ENCODE measurements at places on chromosomes 2 and 18.
A peak's percentile ranks its signal among the peaks of the same experiment; 100 is the strongest.

GRCh38 chr2:130337735-130338325 is 4.9 kb upstream of the IMP4 start:
- peak; percentile 89 for DNase-seq

- no peak for DNase-seq
These were observed 4.7 kb upstream of the IL37 start for GRCh38 chr2:112906276-112906675.

DNA sequence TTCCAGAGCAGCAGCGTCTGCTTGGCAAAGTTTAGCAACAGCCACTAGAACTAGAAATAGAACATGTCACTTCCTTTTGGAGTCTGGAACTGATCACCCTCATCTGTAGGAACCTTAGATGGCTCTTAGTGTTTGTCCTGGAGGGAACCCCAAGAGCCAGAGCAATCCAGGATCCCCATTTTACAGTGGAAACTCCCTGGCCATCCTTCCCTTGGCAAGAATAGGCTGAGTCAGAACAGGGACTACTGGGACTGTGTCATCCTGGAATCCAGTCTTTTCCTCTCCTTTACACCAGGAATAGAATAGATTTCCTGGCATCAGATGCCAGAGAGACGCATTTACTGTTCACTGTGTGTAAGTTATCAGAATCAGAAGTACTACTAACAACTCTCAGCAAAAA is 33.2 kb upstream of the GRHL1 start:
- DNase-seq, result peak; percentile 15

GRCh38 chr2:111673526-111673925 is 210.5 kb downstream of the ANAPC1 start:
- DNase-seq, result no peak

GRCh38 chr2:25375371-25375988 is 33.8 kb upstream of the DNMT3A start:
- DNase-seq, result no peak

DNA sequence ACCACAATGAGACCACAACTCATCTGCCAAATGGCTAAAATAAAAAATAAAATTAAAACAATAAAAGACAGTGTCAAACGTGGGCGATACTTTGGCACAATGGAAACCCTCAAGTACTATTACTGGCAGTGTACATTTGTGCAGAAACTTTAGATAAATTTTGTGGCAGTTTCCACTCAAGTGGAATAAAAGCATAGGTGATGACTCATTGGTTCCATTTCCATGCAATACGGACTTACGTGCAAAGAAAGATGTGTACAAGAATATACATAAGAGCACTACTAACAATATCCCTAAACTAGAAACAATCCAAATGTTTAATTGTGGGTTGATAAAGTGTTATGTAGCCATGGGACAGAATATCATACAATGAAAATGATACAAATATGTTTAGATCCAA is 259.0 kb upstream of the HNMT start:
- DNase-seq, result peak; percentile 38

- DNase-seq, result no peak
These were observed 1178.7 kb downstream of the SUCLG1 start for GRCh38 chr2:83280391-83280790.

- DNase-seq, result no peak
These were observed 203.2 kb downstream of the ALK start for GRCh38 chr2:29718076-29718686.

GRCh38 chr2:95091885-95092555 is 29.6 kb downstream of the MRPS5 start:
- DNase-seq, result no peak

- DNase-seq, result peak; percentile 69
These were observed 134.0 kb upstream of the LYPD1 start for GRCh38 chr2:132804051-132804450.

- DNase-seq, result no peak
These were observed 86.1 kb upstream of the BCL2L11 start for GRCh38 chr2:111034606-111035005.

- peak; percentile 26 for DNase-seq
These were observed 11.9 kb upstream of the ARHGAP25 start for GRCh38 chr2:68722712-68723111.

GRCh38 chr2:45301307-45302277 is 292.3 kb upstream of the SIX2 start:
- DNase-seq, result no peak

DNA sequence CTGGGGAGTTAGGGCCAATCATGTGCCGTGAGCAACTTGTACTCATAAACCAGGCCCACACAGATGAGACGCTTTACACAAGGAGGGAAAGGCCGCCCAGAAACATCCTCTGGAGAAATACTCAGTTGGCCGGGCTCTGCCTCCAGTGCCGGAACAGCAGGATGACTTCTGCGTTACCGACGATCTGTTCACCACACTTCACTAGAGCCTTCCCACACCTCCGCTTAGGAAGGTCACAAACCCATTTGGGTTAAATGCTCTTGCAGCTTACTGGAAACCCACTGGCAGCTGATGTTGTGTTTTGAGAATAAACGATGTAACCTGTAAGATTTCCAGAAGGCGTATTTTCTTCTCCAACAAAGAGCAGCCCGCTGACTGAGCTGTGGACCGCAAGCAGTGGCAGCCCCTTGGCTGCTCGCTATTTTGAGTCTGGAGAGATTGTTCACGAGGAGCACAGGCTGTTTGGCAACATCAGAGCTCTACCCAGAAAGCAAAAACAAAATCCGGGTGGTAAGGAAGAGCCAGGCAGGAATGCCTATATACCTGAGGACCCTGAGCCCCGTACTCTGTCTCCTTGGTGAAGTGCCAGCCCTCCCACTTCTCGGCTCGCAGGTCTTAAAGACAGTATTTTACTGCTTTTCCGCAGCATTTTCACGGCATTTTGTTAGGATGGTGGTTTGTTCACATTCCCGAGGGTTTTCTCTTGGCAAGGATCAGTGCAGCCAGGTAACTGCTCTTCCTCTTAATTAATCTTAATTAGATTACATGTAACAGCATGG is 44.0 kb downstream of the COLEC12 start:
- peak; percentile 48 for DNase-seq

GRCh38 chr2:132671151-132671835 is 1.3 kb upstream of the LYPD1 start:
- peak; percentile 93 for DNase-seq

DNA sequence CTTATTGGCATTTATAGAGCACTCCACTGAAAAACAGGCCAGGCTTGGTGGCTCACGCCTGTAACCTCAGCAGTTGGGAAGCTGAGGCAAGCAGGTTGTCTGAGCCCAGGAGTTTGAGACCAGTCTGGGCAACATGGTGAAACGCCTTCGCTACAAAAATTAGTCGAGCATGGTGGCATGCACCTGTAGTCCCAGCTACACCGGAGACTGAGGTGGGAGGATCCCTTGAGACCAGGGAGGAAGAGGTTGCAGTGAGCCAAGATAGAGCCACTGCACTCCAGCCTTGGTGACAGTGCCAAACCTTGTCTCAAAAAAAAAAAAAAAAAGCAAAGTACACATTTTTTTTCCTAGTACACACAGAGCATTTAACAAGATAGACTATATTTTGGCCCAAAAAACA is 96.1 kb downstream of the TGIF1 start:
- DNase-seq, result no peak

DNA sequence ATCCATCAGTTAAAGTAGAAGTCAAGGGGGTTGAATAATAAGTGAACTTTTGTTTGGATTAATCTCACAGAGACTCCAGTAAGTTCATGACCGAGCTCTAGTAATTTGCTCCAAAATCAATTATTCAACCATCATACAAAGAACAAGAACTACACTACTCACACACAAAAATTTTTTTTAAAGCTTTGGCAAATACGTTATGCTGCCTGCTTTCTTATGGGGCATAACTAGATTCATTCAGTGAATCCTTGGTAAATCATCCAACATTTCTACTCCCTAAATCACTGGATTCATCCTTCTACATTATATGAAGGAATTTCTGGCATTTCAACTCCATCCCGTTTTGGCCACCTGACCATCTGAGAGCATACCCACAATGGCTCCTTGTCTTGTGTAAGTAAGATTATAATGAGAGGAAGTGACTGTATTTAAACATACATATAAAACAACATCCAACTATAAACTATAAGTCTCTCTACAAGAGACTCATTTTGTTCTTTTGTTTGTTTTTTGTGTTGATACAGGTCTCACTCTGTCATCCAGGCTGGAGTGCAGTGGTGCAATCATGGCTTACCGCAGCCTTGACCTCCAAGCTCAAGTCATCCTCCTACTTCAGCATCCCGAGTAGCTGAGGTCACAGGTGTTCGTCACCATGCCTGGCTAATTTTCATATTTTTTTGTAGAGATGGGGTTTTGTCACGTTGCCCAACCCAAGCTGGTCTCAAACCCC is 144.2 kb upstream of the LRRTM4 start:
- DNase-seq, result no peak

GRCh38 chr2:46909150-46909549 is 6.5 kb downstream of the MCFD2 start:
- no peak for DNase-seq

- no peak for DNase-seq
These were observed 25.0 kb upstream of the SPP2 start for GRCh38 chr2:234025466-234025865.

GRCh38 chr2:39378968-39379367 is 58.1 kb downstream of the MAP4K3 start:
- DNase-seq, result no peak

- DNase-seq, result no peak
These were observed 266.8 kb upstream of the CRIM1 start for GRCh38 chr2:36088716-36089328.

Measured in iris pigment epithelial cell (primary cell).